ENCODE measurements at places on chromosomes 4 and X.

DNA sequence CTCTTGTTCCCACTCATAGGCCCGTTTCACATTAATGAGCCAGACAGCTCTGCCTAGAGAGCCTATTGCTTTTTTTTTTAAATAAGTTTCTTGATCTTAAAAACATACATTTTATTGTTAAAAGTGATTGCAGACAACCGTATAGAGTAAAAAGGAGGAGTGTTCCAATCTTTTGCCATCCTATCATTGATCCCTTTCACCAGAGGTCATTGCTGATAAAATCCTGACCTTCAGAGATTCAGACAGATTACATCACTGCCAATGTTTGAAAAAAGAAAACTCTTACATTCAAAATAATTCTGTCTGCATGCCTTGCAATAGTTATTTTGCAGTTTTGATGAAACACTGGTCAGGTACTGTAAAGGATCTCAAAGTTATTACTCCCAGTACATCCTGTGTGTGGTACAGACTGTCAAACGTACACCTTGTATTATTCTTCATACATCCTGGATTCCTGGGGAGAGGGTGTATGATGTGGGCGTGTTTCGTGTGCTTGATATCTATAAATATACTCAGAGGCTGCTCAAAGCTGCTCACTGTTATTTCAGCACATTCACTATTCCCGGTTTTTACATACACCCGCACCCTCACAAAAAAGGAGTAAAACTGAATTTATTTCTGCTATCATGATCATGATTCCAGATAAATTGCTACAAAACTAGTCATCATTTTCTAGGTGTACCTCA is 15.4 kb upstream of the KLHL2 start:
- no peaks in the 10 kb centered on the region for H3K4me1 ChIP-seq
- no peak overlapping the region for H3K27ac ChIP-seq
- no peaks in the 10 kb centered on the region for H3K27me3 ChIP-seq
- no peaks in the 10 kb centered on the region for H3K36me3 ChIP-seq

DNA sequence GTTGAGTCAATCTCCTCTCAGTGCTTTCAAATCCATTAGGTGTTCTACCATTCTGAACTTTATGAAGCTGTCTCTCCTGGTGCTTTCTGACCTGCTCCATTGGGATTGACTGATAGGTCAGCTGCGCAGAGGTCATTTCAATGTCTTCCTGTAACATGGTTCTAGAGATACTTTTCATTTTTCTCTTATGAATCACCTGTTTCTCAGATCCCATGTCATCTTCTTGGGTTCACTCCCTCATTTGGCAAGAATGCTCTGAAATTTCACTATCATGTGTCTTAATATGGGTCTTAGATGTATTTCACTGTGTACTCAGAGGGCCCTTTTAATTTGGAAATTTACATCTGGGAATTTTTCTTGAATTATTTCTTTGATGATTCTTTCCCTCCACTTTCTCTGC is 13.8 kb upstream of the PGM2 start:
- H3K4me3 ChIP-seq = no peak overlapping the region
- no peaks in the 10 kb centered on the region for H3K4me1 ChIP-seq
- no peak overlapping the region for H3K27ac ChIP-seq

DNA sequence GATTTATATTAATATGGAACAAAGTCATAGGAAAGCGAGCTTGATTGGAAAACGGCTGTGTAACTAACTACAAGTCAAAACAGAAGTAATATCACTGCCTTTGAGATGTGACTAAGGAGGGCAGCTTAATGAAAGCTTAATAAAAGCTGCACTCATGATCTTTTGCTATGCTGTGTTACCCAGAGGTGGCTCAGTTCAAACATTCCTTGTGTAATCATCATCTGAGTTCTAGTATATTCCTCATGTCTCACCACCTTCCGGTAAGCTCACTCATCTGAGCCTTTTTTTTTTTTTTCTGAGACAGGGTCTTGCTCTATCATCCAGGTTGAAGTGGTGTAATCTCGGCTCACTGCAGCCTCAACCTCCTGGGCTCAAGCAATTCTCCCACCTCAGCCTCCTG is 5.0 kb downstream of the GRPEL1 start:
- no peaks in the 10 kb centered on the region for H3K27me3 ChIP-seq
- peaks cover 47% of the 10 kb centered on the region for H3K36me3 ChIP-seq

GRCh38 chr4:85548116-85548515 is 73.2 kb downstream of the ARHGAP24 start:
- no peak overlapping the region for H3K4me3 ChIP-seq
- H3K27ac ChIP-seq = no peak overlapping the region
- no peaks in the 10 kb centered on the region for H3K4me1 ChIP-seq

GRCh38 chrX:41265615-41266014 is 68.3 kb upstream of the DDX3X start:
- H3K4me1 ChIP-seq = no peaks in the 10 kb centered on the region
- no peak overlapping the region for H3K4me3 ChIP-seq
- H3K27ac ChIP-seq = no peak overlapping the region
- no peaks in the 10 kb centered on the region for H3K36me3 ChIP-seq

DNA sequence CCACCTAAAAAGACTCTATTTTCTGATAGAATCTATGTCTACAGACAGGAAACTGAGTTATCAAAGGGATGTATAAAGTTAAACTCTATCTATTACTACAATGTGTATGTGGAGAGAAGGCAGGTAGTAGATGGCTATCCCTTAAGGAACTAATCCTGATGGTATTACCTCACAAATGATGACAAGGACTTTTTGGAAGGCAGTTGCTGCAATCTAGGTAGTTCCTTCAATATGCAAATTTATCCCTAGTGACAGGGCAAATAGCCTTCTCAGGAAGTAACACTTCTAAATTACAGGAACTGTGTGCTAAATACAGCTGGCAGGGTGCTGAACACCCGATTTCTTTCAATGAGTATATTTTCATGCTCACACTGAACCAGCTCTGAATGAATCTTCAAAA is 177.4 kb downstream of the COL25A1 start:
- no peak overlapping the region for H3K4me3 ChIP-seq
- no peaks in the 10 kb centered on the region for H3K27me3 ChIP-seq
- H3K4me1 ChIP-seq = no peaks in the 10 kb centered on the region

DNA sequence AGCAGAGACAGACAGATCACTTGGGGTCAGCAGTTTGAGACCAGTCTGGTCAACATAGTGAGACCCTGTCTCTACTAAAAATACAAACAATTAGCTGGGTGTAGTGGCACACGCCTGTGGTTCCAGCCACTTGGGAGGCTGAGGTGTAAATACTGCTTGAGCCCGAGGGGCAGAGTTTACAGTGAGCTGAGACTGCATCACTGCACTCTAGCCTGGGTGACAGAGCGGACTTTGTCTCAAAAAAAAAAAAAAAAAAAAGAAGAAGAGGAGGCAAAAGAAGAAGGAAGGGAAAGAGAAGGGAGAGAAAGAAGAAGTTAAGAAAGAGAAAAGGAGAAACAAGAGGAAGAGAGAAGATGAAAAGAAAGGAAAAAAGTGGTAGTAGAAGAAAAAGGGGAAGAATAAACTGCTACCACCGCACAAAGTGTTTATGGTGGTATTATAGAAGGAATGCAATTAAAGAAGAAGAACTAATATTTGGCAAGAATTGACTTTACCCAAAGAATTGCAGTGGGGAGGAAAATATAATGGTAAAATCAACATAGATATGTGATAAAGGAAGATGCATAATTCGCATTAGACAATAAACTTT is 19.6 kb upstream of the NSUN7 start:
- no peaks in the 10 kb centered on the region for H3K4me1 ChIP-seq
- H3K27me3 ChIP-seq = no peaks in the 10 kb centered on the region
- H3K27ac ChIP-seq = no peak overlapping the region
- no peak overlapping the region for H3K4me3 ChIP-seq
- H3K36me3 ChIP-seq = no peaks in the 10 kb centered on the region

DNA sequence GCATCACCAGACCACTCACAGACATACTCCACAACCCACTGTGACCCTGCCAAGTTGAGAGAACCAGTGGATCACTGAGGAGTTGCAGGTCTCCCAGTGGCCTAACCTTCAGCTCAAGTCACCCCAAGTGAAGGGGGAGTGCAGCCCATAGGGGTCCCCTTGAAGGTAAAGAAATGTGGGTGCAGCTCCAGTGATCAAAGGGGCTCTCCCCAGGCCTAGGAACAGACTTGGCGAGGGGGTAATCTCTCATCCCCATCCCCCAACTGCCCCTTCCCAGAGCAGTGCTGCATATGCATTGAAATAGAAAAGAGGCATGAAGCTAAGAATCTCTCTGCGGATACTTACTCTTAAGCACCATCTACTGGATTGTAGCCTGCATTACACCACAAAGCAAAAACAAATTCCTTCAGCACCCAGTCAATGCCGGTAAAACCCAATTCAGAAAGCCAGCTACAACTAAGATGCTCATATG is 27.0 kb downstream of the MAGEE1 start:
- no peaks in the 10 kb centered on the region for H3K4me1 ChIP-seq
- H3K4me3 ChIP-seq = no peak overlapping the region
- H3K27me3 ChIP-seq = no peaks in the 10 kb centered on the region
- H3K27ac ChIP-seq = no peak overlapping the region
- no peak for DNase-seq
- H3K36me3 ChIP-seq = no peaks in the 10 kb centered on the region

Data from astrocyte (in vitro differentiated cells and primary cell).